ENCODE measurements at places on chromosomes 12 and 14.

DNA sequence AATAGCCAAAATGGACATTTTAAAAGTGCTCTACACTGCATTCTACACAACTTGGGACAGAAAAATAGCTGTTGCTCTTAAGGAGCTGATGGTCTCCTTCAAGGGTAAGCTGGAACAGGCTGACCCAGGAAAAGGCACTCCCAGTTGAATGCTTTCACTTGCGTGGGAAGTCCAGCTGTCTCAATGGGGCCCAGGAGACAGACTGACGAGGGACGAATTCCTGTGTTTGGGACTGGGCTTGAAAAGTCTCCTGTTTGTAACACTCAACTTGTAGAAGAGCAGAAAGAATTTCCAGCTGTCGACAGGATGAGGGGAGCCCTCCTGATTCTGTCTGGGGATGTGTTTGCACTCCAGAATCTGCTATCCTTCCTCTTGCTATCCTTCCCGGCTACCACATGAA is 180.8 kb downstream of the ZFP36L1 start:
- no peak for DNase-seq

DNA sequence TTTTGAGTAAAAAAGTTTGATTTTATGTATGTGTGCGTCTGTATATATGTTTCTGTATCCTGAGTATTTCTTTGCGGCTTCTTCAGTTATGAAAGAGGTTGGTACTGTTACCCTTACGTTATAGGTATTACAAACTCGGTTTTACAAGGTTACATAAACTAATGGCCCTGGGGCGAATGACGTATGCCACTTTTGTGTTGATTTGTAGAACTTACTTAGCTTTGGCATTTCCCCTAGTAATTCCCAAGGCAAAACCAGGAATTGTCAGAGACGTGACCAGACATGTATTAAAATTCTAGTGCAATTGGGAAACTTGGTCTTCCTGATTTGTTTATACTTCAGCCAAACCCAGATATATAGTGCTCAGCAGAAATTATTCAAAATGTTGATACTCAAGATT is 93.3 kb downstream of the DUSP16 start:
- DNase-seq: no peak

GRCh38 chr12:78179346-78179745 is 348.7 kb downstream of the NAV3 start:
- DNase-seq: no peak

GRCh38 chr12:107025671-107026070 is 38.7 kb upstream of the MTERF2 start:
- DNase-seq: no peak

GRCh38 chr12:30909349-30910037 is 17.1 kb upstream of the TSPAN11 start:
- no peak for DNase-seq

DNA sequence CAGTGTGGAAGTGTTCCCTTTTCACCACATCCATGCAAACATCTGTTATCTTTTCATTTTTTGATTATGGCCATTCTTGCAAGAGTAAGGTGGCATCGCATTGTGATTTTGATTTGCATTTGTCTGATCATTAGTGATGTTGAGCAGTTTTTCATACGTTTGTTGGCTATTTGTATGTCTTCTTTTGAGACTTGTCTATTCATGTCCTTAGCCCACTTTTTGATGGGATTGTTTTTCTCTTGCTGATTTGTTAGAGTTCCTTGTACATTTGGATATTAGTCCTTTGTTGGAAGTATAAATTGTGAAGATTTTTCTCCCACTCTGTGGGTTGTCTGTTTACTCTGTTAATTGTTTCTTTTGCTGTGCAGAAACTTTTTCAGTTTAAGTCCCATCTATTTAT is 244.5 kb upstream of the PRICKLE1 start:
- DNase-seq: no peak

- DNase-seq: no peak
Measured at GRCh38 chr12:6758506-6759095, 5.7 kb upstream of the MLF2 start.

GRCh38 chr12:113070117-113070906 is 13.8 kb downstream of the DTX1 start:
- peak; percentile 53 for DNase-seq

- DNase-seq: no peak
Measured at GRCh38 chr14:22458737-22459136, 130.3 kb downstream of the DAD1 start.

- DNase-seq: no peak
Measured at GRCh38 chr12:81294325-81295190, 216.7 kb downstream of the ACSS3 start.

DNA sequence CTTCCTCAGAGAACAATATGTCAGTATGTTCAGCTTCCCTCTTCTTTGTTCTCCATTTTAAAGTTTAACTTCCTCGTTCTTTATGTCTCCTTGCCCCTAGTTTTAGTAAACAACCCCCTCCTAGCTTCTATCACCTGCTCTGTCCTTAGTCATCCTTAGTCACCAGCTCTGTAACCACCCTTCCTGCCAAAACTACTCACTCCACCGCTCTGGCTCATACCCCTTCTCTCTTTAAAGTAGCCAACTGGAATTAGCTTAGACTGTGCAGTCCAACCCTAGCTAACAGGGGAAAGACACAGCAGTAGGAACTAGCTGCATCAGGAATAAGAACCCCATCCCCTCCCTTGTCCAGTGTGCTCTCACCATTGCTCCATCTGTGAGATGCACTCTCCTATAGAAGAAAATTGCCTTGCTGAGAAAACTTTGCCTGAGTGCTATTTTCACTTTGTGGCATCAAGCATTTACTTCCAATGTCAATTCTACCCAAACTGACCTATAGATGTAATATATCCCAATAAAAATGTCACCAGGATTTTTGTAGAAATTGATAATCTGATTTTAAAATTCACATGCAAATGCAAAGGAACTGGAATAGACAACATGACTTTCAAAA is 603.2 kb downstream of the C12orf50 start:
- DNase-seq: no peak

DNA sequence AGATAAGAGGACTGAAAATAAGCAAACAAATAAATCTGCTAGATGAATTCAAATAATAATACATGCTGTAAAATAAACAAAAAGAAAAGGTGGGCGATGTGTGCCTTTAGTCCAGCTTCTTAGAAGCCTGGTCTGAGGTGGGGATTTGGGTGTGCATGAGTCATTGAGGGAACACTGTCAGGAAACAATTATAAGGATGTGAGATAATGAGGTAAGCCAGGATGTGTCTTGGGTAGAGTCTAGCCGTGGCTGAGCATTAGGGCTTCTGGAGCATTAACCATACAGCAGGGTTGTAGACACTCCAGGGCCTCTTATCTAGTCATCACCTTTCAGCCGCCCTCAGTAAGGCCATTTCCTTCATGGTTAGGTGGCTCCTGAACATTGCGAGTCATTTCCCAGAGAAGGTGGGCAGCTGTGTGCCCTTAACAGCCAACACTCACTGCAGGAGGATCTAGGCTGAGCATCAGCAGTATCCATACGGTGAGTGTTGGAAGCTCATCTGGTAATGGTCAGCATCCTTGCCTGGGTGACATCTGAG is 405.6 kb downstream of the GLT1D1 start:
- no peak for DNase-seq

DNA sequence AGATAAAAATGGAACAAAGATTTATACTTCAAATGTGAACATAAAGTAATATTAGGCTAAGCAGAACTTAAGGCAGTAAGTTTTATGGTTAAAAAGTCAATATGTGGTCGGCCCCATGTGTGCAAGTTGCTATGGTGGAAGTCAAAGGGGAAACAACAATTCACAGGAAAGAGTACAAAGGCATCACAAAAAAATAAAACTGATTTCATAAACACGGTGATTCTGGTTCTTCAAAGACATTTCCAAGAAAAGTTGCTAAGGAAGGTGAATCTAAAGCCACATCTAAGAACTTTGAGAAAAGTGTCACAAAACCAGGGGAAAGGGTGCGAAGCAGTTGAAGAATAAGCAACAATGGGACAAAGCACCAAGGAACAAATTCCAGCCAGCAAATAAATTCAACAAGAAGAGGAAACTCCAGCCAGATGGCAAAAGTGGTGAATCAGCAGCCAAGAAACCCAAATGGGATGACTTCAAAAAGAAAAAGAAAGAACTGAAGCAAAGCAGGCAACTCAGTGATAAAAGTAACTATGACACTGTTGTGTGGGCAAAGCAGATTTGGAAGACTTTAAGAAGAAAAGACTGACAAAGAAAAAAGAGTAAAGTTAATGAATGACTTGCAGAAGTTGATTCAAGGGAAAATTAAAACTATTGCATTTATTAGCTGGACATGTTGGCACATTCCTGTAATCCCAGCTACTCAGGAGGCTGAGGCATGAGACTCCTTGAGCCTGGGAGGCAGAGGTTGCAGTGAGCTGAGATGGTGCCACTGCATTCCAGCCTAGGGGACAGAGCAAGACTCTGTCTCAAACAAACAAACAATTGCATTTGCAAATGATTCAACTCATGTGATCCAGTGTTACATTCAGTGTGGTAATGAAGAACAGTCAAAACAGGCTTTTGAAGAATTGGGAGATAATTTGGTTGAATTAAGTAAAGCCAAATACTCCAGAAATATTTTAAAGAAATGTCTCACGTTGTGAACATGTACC is 19.5 kb downstream of the PTGDR start:
- DNase-seq: no peak

- DNase-seq: no peak
Measured at GRCh38 chr12:92133795-92134637, 11.6 kb downstream of the BTG1 start.

GRCh38 chr12:77214136-77214535 is 148.8 kb upstream of the E2F7 start:
- no peak for DNase-seq

DNA sequence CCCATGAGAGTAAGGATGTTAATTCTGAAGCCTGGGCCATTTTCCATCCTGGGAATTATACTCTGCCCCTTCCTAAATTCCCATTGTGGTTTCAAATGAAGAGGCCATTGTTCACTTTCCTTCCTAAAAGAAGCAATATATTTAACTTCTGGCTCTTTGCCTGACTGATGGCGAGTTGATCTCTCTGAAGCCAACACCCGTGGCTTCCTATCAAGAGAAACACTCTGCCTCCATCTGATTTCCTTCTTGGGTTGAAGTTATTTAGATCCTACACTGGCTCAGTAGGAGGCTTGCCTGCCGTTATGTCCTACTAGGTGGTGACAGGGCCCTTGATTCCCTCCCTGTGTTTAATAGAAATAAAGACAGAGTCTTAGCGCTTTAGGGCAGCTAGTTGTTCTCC is 97.4 kb downstream of the PRKCH start:
- DNase-seq: no peak

DNA sequence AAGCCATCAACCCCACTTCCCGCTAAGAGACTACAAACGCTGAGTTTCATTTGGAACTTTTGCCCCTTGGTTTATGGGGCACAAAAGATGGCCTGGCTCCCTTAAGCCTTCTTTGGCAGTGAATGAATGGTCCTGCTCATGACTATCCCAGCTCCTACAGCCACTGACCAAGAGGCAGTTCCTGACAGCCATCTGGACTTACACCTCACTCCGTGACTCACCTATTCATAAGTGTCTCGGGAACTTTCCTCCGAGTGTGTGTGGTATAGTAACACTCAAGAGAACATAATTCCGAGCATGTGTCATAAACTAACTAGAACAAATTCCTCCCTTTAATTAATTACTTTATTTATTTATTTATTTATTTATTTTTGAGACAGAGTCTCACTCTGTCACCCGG is 51.9 kb upstream of the NUDT4 start:
- DNase-seq: no peak

- DNase-seq: no peak
Measured at GRCh38 chr12:1102791-1103450, 111.9 kb downstream of the ERC1 start.

- DNase-seq: no peak
Measured at GRCh38 chr12:38691164-38691563, 214.2 kb downstream of the CPNE8 start.

GRCh38 chr12:92070054-92070863 is 75.4 kb downstream of the BTG1 start:
- no peak for DNase-seq

DNA sequence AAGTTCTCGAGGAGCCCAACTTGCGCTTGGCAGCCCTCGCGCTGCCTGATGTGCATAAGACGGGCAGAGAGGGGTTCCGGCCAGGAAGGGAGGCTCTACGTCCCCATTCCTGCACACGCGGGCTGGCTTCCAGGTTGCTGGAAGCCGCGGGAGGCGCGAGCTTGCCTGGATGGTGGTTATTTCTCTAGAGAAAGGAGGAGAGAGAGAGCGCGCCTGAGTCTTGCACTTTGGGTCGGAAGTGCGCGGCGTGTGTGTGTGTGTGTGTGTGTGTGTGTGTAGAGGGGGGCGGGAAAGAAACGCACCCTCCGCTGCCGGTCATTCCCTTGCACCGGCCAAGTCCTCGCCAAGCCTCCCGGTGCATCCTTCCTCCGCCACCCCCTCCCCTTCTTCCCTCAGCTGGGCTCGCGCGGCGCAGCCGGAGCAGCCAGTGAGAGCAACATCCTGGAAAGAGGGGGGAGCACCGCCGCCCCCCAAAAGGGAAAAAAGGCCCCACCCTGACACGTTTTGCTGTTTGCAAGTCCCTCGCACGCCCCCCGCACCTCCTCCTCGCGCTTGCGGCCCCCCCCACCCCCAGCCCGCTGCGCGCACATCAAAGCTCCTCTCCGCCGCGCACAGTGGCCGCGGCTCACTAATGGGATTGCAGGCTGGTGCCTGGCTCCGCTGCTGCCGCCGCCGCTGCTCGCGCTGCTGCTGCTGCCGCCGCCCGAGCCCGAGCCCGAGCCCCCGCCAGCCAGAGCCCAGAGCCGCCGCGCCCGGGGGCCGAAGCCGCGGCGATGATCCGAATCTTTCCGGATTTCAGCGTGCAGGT is 4.4 kb upstream of the NPAS3 start:
- DNase-seq: no peak

DNA sequence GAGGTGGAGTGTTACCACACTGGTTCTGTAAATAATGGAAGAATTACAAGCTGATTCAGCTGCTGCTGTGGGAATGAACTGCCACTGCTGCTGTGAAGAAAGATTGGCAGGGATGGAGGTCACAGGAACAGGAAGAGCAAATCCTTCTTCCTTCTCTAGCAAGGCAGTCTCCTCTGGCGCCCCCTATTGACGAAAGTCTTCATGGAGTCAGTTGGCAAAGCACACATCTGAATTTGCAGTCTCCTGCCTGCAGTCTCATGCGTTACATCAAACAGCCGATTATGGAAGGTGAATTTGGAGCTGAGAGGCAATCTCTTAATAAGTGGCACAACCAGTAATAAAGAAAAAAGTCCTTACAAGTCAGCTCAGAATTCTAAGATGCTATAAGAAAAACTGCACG is 106.0 kb upstream of the TMTC1 start:
- no peak for DNase-seq

- no peak for DNase-seq
Measured at GRCh38 chr14:93462479-93462878, 31.7 kb downstream of the UNC79 start.
